ENCODE measurements at places on chromosomes 7 and 10.
A peak's percentile ranks its signal among the peaks of the same experiment; 100 is the strongest.

- no peak for DNase-seq
These were observed 115.4 kb upstream of the KLF6 start for GRCh38 chr10:3900391-3900790.

- no peak for DNase-seq
These were observed 16.3 kb downstream of the TAX1BP1 start for GRCh38 chr7:27756298-27756697.

DNA sequence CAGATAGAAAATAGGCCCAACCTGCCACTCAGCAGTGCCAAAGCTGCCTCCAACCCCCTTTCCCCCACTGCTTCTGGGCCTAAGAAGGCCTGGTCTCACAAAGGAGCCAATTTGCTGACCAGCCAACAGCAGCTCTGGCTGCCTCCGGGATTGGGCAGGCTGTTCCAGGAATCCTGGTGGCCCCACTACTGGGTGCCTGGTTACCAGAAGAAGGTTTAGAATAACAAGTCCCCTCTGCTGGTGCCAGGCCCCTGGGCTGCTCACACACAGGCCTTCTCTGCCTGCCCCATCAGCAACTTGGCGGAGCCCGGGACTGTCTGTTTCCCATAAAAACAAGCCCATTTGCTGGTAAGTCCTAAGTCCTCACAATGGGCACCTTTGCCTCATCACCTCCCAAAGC lies 1.2 kb downstream of the PHKG1 start:
- DNase-seq: no peak

GRCh38 chr10:131563411-131563810 lies 251.9 kb upstream of the TCERG1L start:
- DNase-seq: no peak

GRCh38 chr7:1409555-1409954 lies 49.7 kb downstream of the MICALL2 start:
- DNase-seq: no peak

DNA sequence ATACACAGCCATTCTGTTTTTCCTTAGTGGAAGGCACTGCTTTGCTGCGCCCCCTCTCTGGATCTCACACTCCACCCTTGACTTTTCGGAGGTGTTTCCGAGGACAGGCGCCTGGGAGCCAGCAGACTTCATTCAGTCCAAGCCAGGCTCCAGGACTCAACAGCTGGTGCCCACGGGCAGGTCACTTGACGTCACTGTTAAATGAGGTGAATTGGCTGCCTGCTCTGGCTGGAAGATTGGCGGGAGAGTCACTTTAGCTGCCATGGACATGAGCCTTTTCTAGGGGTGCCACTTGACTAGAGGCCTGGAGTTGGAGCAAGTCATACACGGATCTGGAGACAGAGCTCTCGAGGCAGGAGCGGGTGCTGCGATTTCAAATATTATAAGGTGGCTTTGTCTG lies 3.2 kb downstream of the HTRA1 start:
- DNase-seq: no peak

- DNase-seq: no peak
These were observed 364.8 kb upstream of the IGFBP3 start for GRCh38 chr7:46285878-46286277.

- DNase-seq: no peak
These were observed 82.4 kb upstream of the TRIL start for GRCh38 chr7:29040579-29040925.

- DNase-seq: no peak
These were observed 41.7 kb upstream of the TOMM7 start for GRCh38 chr7:22864301-22864700.

DNA sequence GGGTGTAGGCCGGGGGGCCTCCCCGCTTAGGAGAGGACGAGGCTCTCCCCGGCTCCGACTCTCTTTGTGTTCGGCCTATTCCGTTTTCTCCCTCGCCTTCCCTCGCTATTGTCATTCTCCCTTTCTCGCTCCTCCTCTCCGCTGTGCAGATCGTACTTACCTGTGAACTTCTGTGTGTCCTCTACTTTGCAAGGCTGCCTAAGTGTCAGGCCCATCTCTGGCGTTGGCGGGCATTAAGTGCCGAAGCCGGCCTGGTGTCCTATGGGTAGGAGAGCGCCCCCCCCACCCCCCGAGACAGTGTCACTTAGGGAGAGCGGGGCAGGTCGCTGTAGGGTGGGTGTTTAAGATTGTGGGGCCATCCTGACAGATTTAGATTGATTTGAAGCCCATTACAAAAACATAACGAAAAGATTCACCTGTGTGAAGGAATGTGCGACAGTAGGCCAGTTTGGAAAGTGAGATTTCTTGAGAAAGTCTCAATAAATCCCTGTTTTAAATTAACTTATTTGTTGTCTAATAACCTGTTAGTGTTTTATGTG lies 579 bp downstream of the RBM33 start:
- DNase-seq: peak; percentile 87

Measured in K562 (cell line).